Fibroblast of lung (primary cell): ENCODE measurements at places on chromosomes 12 and 14.
A peak's percentile ranks its signal among the peaks of the same experiment; 100 is the strongest.

- DNase-seq = peak; percentile 5
These were observed 1589.7 kb upstream of the FLRT2 start for GRCh38 chr14:83940253-83940652.

- DNase-seq = no peak
These were observed 130.7 kb downstream of the CRACR2A start for GRCh38 chr12:3622021-3622821.

- peak; percentile 51 for DNase-seq
These were observed 39.9 kb downstream of the ATL1 start for GRCh38 chr14:50599700-50600444.

DNA sequence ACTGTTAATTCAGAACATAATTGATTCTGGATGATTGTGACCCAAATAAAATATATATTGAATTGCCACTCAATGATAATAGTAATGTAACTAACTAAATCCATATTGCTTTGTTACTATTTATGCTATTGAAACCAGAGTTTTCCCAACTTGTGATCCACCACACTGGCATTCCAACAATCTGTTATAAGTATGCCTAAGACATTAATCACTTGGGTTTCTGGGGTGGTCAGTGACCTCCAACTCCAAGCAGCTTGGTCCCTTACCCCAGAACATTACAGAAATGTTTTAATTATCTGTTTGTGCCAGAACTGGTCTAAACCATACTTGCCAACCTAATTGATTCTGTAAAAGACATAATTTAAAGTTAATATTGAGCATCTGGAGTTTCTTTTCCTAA is 14.6 kb downstream of the CAPS2 start:
- DNase-seq = peak; percentile 43

DNA sequence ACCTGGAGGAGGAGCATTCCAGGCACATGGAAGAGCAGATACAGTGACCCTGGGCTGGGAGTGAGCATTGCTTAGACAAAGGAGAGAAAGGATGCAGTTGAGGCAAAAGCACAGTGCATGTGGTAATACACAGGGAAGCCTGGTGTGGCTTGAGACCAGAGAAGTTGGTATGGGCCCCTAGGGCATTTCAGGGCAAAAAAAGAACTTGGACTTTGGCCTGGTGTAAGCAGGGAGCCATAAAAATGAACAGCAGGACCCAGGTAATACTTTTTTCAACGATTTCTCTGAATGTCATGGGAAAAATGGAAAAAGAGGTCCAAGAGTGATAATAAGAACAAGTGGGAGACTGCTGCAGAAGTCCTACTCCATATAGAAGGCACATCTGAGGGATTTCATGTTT is 163.9 kb downstream of the ASCL4 start:
- no peak for DNase-seq

DNA sequence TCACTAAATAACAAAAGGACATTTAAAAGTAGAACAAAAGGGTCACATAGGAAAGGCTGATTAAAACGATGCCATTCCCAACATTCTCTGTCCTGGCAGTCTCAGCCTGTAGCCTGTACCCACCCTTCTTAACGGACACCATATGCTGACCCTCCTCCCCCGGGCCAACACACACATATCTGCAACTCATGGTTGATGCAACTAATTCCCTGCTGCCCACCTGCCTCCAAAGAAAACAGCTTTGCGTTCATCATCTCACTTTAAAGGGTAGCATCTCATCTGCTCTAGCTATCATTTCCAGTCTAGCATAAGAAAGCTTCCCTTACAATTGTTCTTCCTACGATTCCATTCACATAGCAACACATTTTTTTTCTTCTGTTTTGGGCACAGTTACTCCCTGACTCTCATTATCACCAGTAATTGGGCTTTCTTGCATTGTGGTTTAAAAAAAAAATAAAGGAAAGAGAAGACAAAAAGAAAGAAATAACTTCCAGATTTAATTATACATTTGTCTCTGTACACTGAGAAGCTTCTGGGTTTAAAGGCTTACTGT is 92.9 kb downstream of the KCNC2 start:
- DNase-seq = no peak

DNA sequence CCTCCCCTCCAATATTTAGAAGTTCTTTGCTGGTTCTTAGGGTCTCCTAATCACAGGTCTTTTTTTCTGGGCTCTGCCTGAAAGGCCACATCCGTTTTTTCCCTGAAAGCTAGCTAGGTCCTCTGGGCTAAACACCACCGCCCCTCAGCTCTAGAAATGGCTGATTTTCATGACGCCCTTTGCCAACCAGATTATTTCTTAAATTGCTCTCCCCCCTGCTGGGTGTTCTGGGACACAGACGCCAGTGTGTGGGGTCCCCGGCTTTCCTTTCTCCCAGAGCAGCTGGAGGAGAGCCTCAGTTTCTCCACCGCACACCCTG is 45.3 kb upstream of the ATP23 start:
- no peak for DNase-seq
